ENCODE measurements at places on chromosomes 13 and 19.
A peak's percentile ranks its signal among the peaks of the same experiment; 100 is the strongest.

- DNase-seq, result no peak
Observed at GRCh38 chr19:28864024-28864503, 348.9 kb downstream of the UQCRFS1 start.

GRCh38 chr19:48490981-48491792 lies 20.4 kb downstream of the LMTK3 start:
- no peak for DNase-seq

GRCh38 chr13:85197431-85197830 lies 601.8 kb downstream of the SLITRK6 start:
- no peak for DNase-seq

- DNase-seq, result no peak
Observed at GRCh38 chr19:43467730-43468129, 2.3 kb upstream of the LYPD3 start.

DNA sequence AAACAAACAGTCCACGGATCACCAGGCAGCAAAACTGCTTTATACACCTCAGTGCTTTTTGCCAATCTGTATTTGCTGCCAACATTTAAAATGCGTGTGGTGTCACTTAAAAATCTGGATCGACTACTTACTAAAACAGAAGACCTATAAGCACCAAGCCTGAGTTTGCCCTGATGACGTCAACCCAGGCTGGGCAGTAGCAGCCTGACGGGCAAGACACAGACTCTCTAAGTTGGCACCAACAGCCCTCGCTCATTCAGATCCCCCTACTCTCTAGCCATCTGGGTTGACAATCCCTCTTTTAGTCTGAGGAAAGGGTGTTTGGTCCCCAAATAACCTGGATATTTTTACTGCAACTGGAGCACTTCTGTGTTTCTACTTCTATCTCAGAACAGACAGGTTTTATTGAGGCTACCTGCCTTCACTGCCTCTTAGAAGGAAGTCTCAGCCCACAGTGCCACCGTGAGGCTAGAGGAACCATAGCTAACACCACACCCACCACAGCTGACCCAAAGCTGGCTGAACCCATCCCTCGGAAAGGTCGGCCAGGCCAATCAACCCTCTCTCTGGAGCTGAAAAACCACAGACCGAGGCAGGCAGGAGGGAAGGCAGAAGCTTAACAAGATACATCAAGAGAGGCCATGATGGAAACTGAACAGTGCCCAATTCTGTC lies 6.9 kb downstream of the SUGP2 start:
- DNase-seq, result no peak

GRCh38 chr13:49060678-49061387 lies 85.1 kb downstream of the FNDC3A start:
- no peak for DNase-seq

DNA sequence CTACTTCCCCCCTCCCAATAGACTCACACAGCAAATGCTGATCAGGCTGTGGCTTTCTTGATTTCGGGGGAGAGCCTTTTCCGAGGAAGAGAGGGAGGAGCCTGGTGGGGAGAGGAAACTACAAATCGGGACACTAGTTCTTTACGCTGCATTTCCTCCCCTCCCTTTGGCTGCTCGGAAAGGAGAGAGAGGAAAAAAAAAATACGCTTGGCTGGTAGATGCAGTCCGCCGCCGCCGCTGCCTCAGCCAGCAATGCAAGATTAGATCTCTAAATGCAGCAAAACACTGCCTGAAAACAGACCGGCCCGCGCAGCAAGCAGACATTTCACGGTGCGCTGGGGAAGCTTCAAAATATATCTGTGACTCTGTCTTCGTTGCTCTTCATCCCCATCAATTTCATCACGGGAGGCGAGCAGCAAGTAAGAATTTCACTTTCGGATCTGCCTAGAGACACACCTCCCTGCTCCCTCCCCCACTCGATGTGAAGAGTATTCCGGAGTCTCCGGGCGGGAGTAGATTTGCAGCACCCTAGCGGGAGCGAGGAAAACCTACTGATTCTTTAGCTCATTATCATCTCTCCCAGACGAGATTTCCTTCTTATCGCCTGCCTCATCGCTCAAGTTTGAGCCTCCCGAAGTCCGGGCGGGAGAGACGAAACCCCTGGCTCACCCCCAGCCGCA lies at the start of gene PCDH17:
Gene PCDH17, plus strand, starts transcription at position 149 of the 680 bp plus-strand sequence. CDS start 803 bp downstream, outside the sequence.
- DNase-seq, result peak; percentile 84

DNA sequence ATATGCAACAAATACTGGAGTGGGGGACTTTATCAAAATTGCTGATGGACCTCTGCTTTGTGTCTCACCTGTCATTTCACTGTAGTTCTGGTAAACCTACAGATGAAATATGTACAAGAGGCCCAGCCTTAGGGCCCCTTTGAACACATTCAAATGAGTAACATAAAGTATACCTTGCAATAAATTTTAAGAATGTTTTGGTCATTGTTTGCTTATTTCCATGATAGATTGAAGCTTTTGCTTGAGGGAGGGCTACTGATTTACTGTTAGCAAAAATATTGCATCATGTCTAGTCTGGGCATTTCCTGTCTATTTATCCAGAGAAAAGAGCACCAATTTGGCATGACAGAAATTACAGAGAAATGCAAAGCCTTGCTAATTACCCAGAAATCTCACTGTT lies 705.5 kb upstream of the PCDH9 start:
- DNase-seq, result no peak

- no peak for DNase-seq
Observed at GRCh38 chr19:46902402-46902766, 41.6 kb downstream of the ARHGAP35 start.

- no peak for DNase-seq
Observed at GRCh38 chr13:110124201-110124940, 182.6 kb downstream of the COL4A1 start.

DNA sequence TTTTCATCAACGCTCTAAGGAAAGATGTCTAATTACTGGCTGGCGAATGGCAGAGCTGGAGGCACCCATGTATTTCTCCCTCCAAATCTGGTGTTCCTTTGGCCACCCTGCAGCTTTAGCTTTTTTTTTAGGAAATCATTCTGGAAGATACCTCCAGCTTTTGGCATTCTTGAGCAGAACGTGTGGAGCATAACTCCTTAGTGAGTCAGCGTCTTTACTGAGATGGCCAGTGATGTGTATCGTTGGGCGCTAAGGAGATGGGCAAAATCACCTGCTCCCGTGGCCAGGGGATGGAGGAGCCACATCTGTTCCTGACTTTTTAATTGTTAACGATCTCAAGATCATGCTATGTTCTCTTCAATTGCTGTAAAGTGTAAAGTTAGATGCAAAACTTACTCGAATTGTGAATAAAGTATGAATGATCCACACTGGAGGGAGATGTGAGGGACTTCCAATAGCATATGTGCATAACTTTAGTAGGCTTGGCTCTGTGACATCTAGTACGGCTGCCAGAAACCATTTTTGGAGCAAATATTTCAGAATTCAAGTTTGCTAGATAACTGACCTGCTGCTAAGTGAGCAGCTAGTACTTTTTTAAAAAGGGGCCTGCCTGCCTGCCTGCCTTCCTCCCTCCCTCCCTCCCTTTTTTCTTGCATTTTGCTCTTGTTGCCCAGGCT lies 24.4 kb upstream of the C1QTNF9 start:
- no peak for DNase-seq

GRCh38 chr19:4730740-4731171 lies 7.1 kb upstream of the DPP9 start:
- DNase-seq, result no peak

GRCh38 chr19:16383584-16384161 lies 59.0 kb downstream of the KLF2 start:
- no peak for DNase-seq

- peak; percentile 59 for DNase-seq
Observed at GRCh38 chr13:45055902-45056648, 64.2 kb upstream of the GTF2F2 start.

DNA sequence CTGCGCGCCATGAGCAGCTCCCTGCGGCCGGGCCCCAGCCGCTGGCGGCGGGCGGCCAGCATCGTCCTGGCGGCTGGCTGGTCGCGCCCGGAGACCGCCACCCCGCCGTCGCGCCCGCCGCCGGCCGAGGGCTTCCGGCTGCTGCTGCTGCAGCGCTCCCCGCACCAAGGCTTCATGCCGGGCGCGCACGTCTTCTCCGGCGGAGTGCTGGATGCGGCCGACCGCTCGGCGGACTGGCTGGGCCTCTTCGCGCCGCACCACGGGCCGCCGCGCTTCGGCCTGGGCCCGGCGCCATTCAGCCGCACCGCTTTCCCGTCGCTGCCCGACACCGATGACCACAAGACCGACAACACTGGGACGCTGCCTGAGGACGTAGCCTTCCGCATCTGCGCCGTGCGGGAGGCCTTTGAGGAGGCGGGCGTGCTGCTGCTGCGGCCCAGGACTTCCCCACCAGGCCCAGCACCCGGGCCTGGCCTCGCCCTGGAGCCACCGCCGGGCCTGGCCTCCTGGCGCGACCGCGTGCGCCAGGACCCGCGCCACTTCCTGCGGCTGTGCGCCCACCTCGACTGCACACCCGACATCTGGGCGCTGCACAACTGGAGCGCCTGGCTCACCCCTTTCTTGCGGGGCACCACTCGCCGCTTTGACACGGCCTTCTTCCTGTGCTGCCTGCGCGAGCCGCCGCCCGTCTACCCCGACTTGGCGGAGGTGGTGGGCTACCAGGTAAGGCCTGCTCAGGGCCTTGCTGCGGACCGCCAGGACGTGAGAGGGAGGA lies 518 bp downstream of the NUDT19 start:
- DNase-seq, result no peak
